KG1 (cell line): ENCODE measurements at places on chromosomes 1 and 21.

- no peak for DNase-seq
Observed at GRCh38 chr1:12610305-12610935, 7.6 kb downstream of the DHRS3 start.

GRCh38 chr1:112748396-112748795 lies 33.3 kb upstream of the PPM1J start:
- no peak for DNase-seq

GRCh38 chr1:94011709-94012595 lies 102.7 kb upstream of the GCLM start:
- DNase-seq: no peak

- DNase-seq: no peak
Observed at GRCh38 chr1:51488372-51489050, 30.6 kb downstream of the EPS15 start.

DNA sequence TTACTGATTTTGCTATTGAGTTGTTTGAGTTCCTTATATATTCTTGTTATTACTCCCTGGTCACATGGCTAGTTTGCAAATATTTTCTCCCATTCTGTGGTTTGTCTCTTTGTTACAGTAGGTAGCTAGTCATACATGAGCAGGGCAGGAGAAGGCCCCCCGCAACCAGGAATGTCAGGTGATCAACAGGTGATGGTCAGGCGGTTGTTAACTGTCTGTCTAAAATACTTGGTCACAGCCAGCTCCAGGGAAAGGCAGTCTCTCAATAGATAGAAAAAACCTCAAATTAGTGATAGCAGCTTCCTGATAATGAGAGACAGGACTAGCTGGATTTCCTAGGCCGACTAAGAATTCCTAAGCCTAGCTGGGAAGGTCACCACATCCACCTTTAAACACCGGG lies 217.9 kb downstream of the RHOU start:
- no peak for DNase-seq

DNA sequence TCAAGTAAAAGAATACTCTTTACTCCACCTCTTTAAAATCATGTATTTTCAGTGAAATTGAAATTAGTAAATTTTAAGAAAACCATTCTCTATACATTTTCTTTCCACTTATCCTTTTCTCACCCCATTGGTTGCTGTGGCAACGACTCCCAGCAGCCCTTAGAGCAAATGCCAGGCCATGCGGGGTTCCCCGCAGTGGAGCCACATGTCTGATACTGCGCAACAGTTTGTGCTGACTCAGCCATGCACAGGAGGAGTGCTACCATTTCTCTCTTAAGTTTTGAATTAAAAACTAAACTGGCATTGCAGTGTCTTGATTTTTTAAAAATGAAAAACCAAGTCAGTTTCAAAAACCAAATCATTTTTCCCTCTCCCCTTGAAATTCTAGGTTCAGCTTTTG lies 214.1 kb upstream of the L1TD1 start:
- DNase-seq: no peak

GRCh38 chr1:13582713-13583443 lies 754 bp upstream of the PDPN start:
- DNase-seq: no peak

- DNase-seq: no peak
Observed at GRCh38 chr1:23736437-23737134, 6.7 kb upstream of the ELOA start.

DNA sequence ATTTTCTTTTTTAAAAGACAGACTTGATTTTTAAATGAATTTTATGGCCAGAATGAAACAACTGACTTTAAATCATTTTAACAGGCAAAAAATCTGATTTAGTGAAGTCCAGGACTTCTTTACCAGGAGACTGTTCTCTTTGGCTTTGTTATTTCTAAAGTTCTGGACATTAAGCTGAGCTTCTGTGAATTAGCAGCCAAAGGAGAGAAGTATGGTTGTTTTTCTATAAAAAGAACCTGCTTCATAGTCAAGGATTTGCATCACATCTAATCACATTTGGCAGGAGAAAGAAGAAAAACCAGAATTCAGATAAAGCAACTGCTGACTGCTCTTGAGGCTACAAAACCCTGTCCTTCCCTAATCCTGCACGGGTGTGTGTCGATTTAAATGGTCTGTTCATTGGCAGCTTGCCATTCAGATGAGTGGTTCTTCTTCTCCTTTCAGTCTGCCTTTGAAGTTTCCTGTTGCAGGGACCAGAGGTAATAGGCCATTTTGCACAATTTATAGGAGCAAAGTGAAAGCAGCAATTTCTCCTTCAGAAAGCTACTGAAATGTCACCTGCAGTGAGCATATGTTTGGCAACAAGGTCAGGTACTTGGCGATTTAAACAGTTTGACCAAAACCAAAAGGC lies 215.4 kb downstream of the OLFM3 start:
- DNase-seq: peak; percentile 28

DNA sequence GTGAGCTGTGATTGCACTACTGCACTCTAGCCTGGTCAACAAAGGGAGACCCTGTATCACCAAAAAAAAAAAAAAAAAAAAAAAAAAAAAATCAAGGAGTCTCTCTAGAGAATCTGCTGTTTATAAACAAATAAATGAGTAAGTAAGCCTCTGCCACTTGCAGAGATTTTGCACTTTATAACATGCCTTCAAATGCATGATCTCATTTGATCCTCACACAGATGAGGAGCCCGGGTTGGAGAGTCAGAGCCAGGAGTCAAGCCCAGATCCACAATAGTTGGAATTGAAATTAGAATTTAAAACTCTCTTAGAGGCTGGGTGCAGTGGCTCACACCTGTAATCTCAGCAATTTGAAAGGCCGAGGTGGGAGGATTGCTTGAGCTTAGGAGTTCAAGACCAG lies 4.0 kb downstream of the PRELP start:
- DNase-seq: no peak

DNA sequence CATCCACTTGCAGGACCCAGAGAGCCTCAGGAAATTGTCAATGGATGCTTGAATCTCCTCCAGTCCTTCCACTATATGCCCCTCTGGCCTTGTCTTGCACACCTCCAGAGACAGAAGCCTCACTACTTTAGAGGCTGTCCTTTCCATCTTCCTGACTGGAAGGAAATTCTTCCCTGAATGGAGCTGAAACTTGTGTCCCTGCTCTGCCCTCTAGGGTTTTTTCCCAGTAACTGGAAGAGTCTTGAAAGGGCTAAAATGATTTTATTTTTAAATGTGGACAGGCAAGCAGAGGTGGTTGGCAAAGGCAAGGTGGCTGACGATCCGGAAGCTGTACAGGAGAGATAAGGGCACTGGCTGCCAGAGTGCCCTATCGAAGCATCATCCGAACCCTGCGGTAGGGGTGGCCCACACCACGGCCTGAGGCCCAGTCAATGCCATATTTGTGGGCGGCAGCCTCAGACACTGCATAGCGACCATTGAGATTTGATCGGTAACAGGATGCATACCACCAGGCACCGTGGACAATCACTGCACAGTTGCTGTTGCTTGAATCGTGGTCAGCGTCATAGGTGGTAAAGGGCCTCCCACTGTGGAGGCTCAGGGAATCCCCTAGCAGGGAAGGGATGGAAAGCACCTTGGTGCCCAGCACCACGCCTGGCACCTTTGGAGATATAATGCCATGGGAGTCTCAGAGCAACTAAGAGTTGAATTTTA lies 2.3 kb upstream of the MAP3K6 start:
- DNase-seq: peak; percentile 22

DNA sequence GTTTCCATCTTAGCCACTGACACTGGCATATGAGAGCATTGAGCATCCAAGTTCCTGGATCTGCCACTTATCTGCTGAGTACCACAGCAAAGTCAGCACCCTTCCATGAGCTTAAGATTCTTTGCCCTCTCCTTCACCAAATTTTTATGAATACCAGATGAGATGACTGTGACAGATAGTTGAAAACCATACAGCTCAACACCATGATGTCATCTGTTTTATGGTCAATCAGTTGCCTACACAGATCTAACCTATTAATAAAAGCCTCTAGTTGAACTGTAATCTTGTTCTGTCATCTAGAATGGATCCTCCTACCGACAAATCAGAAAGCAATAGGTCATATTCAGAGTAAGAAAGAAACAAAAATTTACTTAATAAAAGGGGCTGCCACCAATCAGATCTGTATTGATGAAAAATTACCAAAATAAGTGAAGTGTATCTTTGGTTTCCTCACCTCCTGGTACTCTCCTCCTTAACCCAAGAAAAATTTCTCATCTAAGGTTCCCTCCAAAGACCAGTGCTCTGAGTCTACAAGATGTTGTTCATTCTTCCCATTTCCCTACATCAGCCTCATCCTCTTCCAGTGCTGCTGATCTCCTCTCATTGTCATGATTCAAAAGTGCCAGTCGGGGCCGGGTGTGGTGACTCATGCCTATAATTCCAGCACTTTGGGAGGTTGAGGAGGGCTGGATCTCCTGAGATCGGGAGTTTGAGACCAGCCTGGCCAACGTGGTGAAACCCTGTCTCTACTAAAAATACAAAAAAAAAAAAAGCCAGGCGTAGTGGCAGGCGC lies 138.8 kb upstream of the CTTNBP2NL start:
- no peak for DNase-seq

DNA sequence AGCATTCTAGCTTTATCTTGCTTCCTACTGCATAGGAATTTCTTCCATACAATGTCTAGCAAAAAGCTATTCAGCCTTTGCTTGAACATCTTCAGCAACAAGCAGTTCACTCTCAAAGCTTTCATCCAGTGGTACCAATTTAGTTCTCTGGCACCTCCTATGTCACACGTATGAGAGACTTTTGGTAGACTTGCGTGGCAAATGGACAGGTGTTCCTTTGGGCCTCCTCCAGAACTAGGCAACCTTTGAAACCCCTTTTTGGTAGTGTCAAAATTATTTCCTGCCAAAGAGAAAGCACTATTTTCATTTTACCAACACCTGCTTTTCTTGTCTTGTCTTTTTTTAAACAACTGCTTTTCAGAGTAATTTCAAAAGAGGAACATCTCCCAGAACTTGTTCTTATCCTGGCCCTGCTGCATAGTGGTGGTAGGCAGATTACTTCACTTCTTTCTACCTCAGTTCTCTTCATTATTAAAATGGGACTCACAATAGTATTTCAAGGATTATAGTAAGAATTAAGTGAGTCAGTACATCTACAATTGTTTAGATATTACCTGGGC lies 122.4 kb downstream of the MAST2 start:
- DNase-seq: no peak

GRCh38 chr1:61579802-61580201 lies 145.1 kb downstream of the TM2D1 start:
- DNase-seq: no peak

- no peak for DNase-seq
Observed at GRCh38 chr1:65423884-65424572, 3.6 kb downstream of the LEPR start.

GRCh38 chr1:7100479-7100878 lies 315.2 kb downstream of the CAMTA1 start:
- no peak for DNase-seq

DNA sequence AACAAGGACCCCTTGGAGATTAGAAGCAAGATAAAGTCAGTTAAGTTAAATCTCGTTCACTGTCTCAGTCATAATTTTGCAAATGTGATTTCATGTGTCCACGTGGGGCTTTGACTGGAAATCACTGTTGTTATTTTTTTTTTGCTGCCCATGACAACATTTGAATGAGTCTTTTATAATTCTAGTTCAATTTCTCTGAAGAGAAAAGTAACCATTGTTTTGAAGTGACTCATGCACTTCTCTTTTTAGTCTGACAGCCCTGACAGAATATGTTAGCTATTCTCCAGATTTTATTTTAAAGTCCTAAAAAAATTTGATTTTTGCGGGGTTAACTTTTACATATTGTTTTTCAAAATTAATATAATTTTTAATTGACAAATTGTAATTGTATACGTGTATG lies 30.7 kb upstream of the NLRP3 start:
- DNase-seq: no peak

- DNase-seq: peak; percentile 57
Observed at GRCh38 chr1:173868266-173869020, at the start of gene ZBTB37. TSS of gene ZBTB37 (plus strand) at chr1:173868380. CDS start at chr1:173870226, 1,846 bp downstream.

- DNase-seq: no peak
Observed at GRCh38 chr1:240258910-240259309, 167.2 kb downstream of the FMN2 start.

DNA sequence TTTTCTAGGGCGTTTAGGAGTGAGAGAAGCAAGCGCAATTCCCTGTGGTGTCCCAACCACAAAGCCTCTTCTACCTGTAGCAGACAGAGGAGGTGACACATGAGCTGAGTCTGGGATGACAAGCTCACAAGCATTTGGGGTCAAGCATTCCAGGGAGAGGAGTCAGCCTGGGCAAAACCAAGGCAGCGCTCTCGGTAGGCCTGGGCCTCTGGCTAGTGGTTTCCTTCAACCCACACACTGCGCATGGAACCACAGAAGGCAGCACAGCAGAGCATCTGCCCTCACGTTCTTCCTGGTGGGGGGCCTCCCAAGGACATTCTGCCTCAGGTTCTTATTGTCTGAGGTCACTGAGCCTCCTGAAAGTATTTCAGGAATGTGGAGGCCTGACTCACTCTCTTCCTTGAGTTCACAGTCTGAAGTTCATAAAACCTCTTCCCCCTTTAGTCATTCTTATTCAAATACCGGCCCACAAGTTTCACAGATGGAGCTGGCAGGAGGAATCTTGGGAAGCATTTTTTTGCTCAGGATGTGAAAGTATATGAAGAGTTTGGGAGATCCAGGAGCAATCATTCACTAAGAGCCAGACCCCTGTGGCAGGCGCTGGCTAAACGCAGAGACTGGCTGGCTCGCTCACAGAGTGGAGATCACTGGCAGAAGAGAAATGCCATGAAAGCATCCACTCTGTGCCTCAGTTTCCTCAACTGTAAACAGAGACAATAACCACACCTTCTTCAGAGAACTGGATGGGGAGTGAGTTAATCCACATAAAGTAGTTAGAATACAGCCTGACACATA lies 26.8 kb downstream of the CCN1 start:
- no peak for DNase-seq

DNA sequence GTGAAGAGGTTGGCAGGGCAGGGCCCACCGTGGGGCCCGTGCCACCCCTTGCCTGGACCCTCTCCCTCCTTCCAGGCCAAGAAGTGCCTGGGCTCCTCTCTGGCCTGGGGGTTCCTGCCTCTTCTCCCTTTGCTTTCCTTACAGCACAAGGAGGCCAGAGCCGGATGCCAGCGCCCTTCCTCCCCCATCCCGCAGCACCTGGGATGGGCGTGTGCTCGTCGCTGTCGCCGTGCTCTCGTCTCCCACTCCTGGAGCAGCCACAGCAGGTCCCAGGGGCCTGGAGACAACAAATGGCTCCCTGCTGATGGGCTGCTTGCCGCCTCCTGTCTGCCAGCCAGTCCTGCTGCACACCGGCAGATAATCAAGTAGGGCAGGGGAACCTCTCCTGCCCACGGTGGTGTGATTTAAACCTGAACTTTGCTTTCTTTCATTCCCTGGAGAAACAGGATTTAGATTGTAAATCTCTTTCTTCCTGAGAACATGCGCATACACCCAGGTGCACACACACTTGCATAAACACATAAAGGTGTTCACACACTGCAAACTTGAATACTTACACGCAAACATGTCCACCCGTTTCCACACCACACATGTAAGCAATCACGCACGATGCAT lies 50.8 kb upstream of the POU3F1 start:
- DNase-seq: no peak

- DNase-seq: peak; percentile 34
Observed at GRCh38 chr21:34367320-34367935, 3.6 kb downstream of the KCNE2 start.
